B cell (primary cell): ENCODE measurements at places on chromosomes 16 and 17. TPM values are rescaled to one million over a fixed set of nuclear protein-coding genes. Genes with fewer than 3 reads are reported as not detected.

GRCh38 chr16:74641969-74642368 lies 24.7 kb downstream of the RFWD3 start:
- peaks cover 12% of the 10 kb centered on the region for H3K36me3 ChIP-seq
- H3K27me3 ChIP-seq, result no peaks in the 10 kb centered on the region
- H3K4me1 ChIP-seq, result no peaks in the 10 kb centered on the region
- H3K4me3 ChIP-seq, result no peak overlapping the region
- no peak overlapping the region for H3K27ac ChIP-seq
- DNase-seq, result no peak

- H3K36me3 ChIP-seq, result peaks cover 2% of the 10 kb centered on the region
- peaks cover 10% of the 10 kb centered on the region for H3K4me1 ChIP-seq
- H3K27ac ChIP-seq, result no peak overlapping the region
- no peak for DNase-seq
- no peaks in the 10 kb centered on the region for H3K27me3 ChIP-seq
Observed at GRCh38 chr17:42010898-42011516, 6.2 kb downstream of the DNAJC7 start.

DNA sequence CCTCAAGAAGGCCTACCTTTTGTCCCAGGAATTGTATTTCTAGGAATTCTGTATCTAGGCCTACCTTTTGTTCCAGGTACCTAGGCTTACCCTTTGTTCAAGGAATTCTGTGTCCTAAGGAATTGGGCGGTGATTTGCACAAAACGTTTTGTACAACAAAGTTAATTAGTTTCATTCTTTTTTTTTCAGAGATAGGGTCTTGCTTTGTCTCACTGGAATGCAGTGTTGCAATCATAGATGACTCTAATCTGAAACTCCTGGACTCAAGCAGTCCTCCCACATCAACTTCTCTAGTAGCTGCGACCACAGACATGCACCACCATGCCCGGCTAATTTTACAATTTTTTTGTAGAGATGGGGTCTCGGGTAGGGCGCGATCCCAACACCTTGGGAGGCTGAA lies 7.0 kb downstream of the CDR2L start:
- H3K4me3 ChIP-seq, result no peak overlapping the region
- no peak for DNase-seq
- H3K4me1 ChIP-seq, result no peaks in the 10 kb centered on the region
- H3K36me3 ChIP-seq, result no peaks in the 10 kb centered on the region

DNA sequence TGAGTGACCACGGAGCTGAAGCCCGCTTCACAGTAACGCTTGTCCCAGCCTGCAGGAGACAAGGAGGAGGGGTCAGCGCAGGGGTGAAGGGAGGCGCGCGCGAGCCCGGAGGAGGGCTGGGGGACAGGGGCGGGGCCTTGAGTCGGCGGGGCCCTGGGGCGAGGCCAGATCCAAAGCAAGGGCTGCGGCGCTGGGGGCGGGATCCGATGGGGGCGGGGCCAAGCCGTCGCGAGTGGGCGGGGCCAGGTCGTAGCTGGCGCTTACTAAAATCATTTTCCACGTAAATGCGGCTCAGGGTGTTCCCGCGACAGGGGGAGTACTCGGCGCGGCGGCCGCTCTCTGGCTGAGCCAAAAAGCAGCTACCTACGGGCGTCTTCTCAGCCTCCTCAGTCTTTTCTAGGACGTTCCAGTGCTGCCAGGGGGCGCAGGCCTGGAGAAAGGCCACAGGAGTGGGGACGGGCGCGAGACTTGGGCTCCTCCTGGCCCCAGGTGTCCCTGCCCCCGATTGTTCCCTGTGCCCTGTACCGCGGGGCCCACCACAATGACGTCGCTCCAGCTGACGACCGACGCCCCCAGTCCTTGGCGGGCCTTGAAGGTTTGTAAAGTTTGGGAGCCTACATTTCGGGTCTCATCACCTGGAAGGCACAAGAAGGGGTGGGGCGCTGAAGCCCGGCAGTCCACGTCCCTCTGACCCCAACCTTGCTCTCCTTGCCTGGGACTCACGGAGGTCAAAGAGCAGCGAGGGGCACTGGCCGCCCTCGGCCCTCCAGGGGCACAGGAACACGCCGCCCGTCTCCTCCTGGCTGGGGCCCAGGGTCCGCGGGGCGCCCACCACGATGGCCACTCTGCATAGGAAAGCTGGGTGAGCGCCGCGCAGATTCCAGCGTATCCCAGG lies 3.9 kb downstream of the ITGA2B start:
- H3K4me3 ChIP-seq, result peak overlapping the region; percentile 46
- no peak overlapping the region for H3K27ac ChIP-seq
- peaks cover 24% of the 10 kb centered on the region for H3K4me1 ChIP-seq

- H3K27ac ChIP-seq, result no peak overlapping the region
- peaks cover 27% of the 10 kb centered on the region for H3K4me1 ChIP-seq
- no peak overlapping the region for H3K4me3 ChIP-seq
Observed at GRCh38 chr17:64005734-64006167, 7.6 kb downstream of the PRR29 start.

DNA sequence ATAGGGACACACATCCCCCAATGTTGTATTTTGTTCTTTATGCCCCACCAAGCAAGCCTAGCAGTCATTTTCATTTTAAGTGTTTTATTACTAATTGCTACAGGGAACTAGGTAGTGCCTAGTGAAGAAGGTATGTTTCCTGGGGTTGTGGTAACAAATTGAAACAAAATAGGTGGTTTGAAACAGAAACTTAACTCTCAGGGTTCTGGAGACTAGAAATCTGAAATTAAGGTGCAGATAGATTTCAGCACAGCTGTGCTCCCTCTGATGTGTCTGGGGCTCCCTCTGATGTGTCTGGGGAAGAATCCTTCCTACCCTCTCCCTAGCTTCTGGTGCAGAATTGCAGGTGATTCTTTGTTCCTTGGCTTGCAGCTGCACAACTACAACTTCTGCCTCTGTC lies 390.1 kb downstream of the ZFHX3 start:
- H3K27me3 ChIP-seq, result no peaks in the 10 kb centered on the region
- H3K4me1 ChIP-seq, result peaks cover 16% of the 10 kb centered on the region
- H3K27ac ChIP-seq, result no peak overlapping the region
- H3K4me3 ChIP-seq, result no peak overlapping the region
- no peaks in the 10 kb centered on the region for H3K36me3 ChIP-seq
- peak; percentile 22 for DNase-seq

- H3K27ac ChIP-seq, result peak within 1 kb of the TSS; percentile 54
- DNase-seq, result peak; percentile 93
- H3K4me3 ChIP-seq, result no peak within 1 kb of the TSS
- H3K4me1 ChIP-seq, result peaks cover 12% of the 10 kb centered on the region
- H3K27me3 ChIP-seq, result no peaks in the 10 kb centered on the region
Observed at GRCh38 chr16:72172105-72173034, at the start of gene PMFBP1. Gene PMFBP1 (minus strand): TSS chr16:72172155. CDS start chr16:72171208, 947 bp downstream.

DNA sequence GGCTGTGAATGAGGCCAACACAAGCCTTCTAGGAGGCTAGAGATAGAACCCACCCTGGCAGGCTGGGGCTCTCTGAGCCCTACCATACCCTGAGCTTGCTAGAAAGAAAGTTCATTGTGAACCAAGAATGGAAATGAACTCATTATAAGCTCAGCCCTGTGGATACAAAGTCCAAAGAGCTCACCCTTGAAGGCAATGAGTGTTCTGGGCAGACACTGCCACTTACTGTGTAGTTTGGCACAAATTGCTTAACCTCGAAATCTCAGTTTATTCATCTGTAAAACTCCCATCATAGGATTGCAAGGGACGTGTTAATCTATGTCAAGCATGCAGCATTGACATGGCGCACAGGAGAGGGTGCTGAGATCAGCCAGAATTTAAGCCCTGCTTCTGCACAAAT lies 5.5 kb downstream of the KDM8 start:
- H3K36me3 ChIP-seq, result peaks cover 20% of the 10 kb centered on the region
- peaks cover 24% of the 10 kb centered on the region for H3K4me1 ChIP-seq
- H3K27ac ChIP-seq, result no peak overlapping the region
- DNase-seq, result no peak
- no peak overlapping the region for H3K4me3 ChIP-seq

- no peak overlapping the region for H3K27ac ChIP-seq
- H3K4me3 ChIP-seq, result no peak overlapping the region
- peaks cover 8% of the 10 kb centered on the region for H3K27me3 ChIP-seq
- no peaks in the 10 kb centered on the region for H3K36me3 ChIP-seq
- DNase-seq, result no peak
- H3K4me1 ChIP-seq, result no peaks in the 10 kb centered on the region
Observed at GRCh38 chr17:50576864-50577263, 16.3 kb downstream of the CACNA1G start.

DNA sequence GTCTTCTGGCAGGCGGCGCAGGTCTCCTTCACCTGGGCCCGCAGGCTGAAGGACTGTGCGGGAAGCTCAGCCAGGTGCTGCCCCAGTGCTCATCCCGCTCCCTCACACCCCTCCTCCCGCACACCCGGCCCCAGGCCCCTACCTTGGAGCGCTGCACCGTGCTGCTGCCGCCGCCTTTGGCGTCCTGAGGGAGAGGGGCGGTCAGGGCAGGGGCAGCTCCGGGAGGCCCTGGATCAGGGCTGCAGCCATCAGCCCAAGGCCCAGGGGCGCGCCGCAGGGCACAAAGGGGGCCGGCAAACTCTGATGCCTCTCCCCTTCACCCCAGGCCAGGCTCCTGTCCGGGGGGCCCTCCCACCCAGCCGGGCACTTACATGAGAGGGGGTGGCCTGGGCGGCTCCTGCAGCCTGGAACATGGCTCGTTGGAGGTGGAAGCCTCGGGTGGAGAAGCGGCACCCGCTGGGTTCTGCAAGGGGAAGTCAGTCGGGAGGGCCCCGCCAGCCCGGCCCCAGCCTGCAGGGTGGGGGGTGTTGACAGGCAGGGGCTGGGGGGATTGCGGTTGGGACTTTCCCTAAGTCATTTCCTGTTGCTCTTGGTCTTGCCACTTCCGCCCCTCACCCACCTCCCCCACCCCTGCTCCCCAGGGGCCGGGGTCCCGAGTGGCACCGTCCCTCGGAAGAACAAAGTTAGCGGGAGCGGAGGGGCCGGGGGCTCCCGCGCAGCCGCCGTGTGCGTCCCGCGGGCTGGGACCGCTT lies 863 bp downstream of the LIMD2 start:
- H3K4me3 ChIP-seq, result peak overlapping the region; percentile 95
- no peaks in the 10 kb centered on the region for H3K36me3 ChIP-seq
- H3K27ac ChIP-seq, result peak overlapping the region; percentile 95
- H3K4me1 ChIP-seq, result peaks cover 67% of the 10 kb centered on the region

DNA sequence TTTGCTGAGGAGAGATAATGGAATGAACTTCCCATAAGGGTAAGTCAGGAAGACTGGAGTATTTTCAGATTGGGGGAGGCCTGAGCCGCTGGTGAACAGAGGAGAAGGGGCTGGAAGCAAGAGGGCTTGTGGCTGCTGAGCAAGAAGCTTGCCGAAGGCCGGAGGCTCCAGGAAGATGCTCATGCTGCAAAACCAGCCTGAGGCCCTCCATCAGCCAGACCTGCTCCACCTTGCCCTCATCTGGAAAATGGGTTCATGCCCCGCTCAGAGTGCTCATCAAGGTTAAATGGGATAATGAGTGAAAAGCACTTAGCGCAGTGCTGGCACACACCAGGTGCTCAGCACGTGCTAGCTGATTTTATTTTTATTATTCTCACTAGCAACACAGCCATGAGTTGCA lies 5.5 kb upstream of the ASGR1 start:
- H3K36me3 ChIP-seq, result no peaks in the 10 kb centered on the region
- no peaks in the 10 kb centered on the region for H3K4me1 ChIP-seq
- H3K27ac ChIP-seq, result no peak overlapping the region
- H3K27me3 ChIP-seq, result no peaks in the 10 kb centered on the region
- no peak for DNase-seq
- no peak overlapping the region for H3K4me3 ChIP-seq

GRCh38 chr17:6306820-6307219 lies 128.1 kb downstream of the AIPL1 start:
- H3K27ac ChIP-seq, result no peak overlapping the region
- no peaks in the 10 kb centered on the region for H3K36me3 ChIP-seq
- H3K4me1 ChIP-seq, result no peaks in the 10 kb centered on the region
- DNase-seq, result no peak
- H3K4me3 ChIP-seq, result no peak overlapping the region
- H3K27me3 ChIP-seq, result no peaks in the 10 kb centered on the region

- DNase-seq, result peak; percentile 23
- H3K4me1 ChIP-seq, result peaks cover 12% of the 10 kb centered on the region
- no peaks in the 10 kb centered on the region for H3K36me3 ChIP-seq
Observed at GRCh38 chr17:43713494-43714162, 45.0 kb downstream of the SOST start.

DNA sequence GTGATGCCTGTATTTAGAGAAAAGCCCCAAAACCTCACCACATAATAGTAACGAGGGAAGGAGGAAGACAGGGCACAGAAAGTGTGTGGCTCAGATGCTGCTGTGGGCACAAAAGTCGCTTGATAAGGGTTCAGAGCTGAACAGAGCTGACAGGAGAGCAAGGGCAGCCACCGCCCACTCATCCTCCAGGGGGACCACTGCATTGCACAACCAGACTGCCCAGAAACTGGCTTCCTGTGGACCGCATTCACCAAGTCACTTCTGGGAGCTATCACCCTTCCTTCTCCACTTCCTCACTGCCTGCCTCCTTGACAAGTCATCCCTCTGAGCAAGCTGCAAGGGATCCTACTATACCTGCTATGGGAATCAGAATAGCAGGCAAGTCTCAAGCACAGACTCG lies 512.4 kb upstream of the CDH11 start:
- no peak overlapping the region for H3K4me3 ChIP-seq
- H3K4me1 ChIP-seq, result no peaks in the 10 kb centered on the region
- no peak for DNase-seq
- no peaks in the 10 kb centered on the region for H3K27me3 ChIP-seq
- no peak overlapping the region for H3K27ac ChIP-seq
- no peaks in the 10 kb centered on the region for H3K36me3 ChIP-seq

GRCh38 chr17:2996810-2997670 lies 66.4 kb downstream of the OR1D5 start:
- no peak for DNase-seq
- H3K27me3 ChIP-seq, result no peaks in the 10 kb centered on the region
- H3K27ac ChIP-seq, result no peak overlapping the region
- H3K36me3 ChIP-seq, result no peaks in the 10 kb centered on the region
- H3K4me3 ChIP-seq, result no peak overlapping the region

- H3K36me3 ChIP-seq, result no peaks in the 10 kb centered on the region
- no peaks in the 10 kb centered on the region for H3K4me1 ChIP-seq
- no peak overlapping the region for H3K27ac ChIP-seq
- no peak overlapping the region for H3K4me3 ChIP-seq
- no peaks in the 10 kb centered on the region for H3K27me3 ChIP-seq
Observed at GRCh38 chr17:12256380-12256995, 235.8 kb downstream of the MAP2K4 start.

DNA sequence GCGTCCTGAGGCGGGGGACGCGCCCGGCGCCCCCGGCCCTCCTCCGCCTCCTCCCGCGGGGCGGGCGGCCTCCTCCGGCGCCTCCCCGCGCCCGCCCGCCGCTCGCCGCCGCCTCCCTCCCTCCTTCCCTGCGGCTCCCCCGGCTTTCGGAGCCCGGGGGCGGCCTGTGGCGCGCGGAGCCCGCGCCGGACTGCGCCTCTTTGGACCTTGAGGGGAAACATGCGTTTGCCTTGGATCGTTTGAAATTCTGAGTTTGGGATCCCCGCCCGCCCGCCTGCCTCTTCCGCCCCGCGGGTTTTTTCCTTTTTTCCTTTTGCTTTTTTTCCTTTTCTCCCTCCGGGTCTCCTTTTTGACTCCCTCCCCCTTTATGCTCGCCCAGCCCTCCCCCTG lies 390 bp downstream of the ZNRF1 start:
- H3K27me3 ChIP-seq, result peaks cover 36% of the 10 kb centered on the region
- no peak overlapping the region for H3K27ac ChIP-seq
- H3K36me3 ChIP-seq, result no peaks in the 10 kb centered on the region
- H3K4me3 ChIP-seq, result peak overlapping the region; percentile 21

EME1 gene
- polyA plus RNA-seq, result 1.6 and 3.0 TPM in 2 replicates

KRT32 gene
- polyA plus RNA-seq, result not detected in 2 replicates

ADPRM gene
- 19.9 and 24.3 TPM in 2 replicates for polyA plus RNA-seq

MYH3 gene
- polyA plus RNA-seq, result 8.3 and 9.4 TPM in 2 replicates

PRAC2 gene
- polyA plus RNA-seq, result not detected in 2 replicates

OVCA2 gene
- 27.4 and 43.9 TPM in 2 replicates for polyA plus RNA-seq

RARA gene
- 20.7 and 33.5 TPM in 2 replicates for polyA plus RNA-seq

HS3ST3B1 gene
- polyA plus RNA-seq, result 0.75 and 1.1 TPM in 2 replicates

AURKB gene
- 2.7 and 5.3 TPM in 2 replicates for polyA plus RNA-seq

WNT9B gene
- not detected in 2 replicates for polyA plus RNA-seq
